Hematopoietic multipotent progenitor cell (in vitro differentiated cells): ENCODE measurements at places on chromosomes 2 and 18.
A peak's percentile ranks its signal among the peaks of the same experiment; 100 is the strongest.

- DNase-seq: no peak
Observed at GRCh38 chr18:79936641-79937040, 14.8 kb downstream of the SLC66A2 start.

GRCh38 chr2:80030135-80030534, 274.4 kb downstream of the LRRTM1 start:
- no peak for DNase-seq

DNA sequence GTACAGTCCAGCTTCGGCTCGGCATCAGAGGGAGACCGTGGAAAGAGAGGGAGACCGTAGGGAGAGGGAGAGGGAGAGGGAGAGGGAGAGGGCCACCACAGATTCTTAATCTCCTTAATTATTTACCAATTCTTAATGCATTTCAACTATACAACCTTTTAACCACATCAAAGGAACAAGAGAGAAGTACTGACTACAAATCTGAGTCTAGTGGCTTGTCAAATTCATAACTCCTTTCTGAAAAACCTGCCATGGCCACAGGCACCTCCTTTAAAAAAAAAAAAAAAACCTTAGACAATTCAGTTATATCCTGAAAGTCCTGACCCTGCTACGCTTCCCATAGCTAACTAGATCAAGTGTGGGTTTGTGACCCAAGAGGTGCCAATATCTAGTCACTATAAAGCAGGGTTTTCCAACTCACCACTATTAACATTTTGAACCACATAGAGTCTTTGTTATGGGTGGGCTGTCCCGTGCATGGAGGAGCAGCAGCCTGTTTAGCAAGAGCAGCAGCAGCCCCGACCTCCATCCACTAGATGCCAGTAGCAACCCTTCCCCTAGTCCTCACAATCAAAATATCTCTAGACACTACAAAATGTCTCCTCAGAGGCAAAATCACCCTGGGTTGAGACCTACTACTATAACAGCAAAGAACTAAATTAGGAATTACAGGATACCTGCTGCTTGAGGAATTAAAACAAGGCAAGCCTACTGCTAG, 6.8 kb downstream of the ESCO1 start:
- no peak for DNase-seq

GRCh38 chr18:62655520-62656219, 59.7 kb upstream of the PHLPP1 start:
- no peak for DNase-seq

GRCh38 chr18:9426753-9427152, 48.6 kb upstream of the RALBP1 start:
- DNase-seq: no peak

DNA sequence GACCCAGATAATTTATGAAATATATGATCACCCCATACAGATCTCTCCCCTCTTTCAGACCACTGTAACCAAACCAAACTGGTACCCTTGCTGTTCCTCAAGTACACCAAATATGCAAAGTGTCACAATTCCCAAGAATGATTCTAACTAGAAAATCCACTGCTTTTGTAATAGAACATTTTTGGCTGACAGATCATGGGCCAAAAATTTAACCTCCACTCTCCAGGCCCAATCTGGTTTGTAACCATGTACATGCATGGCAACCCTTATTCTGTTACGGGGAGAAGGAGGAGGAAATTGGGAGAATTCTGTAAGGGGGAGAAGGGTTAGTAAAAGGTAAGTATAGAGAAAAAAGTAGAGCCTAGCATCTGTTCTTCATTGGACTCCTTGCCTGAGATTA, 62.0 kb downstream of the IKZF2 start:
- DNase-seq: no peak

DNA sequence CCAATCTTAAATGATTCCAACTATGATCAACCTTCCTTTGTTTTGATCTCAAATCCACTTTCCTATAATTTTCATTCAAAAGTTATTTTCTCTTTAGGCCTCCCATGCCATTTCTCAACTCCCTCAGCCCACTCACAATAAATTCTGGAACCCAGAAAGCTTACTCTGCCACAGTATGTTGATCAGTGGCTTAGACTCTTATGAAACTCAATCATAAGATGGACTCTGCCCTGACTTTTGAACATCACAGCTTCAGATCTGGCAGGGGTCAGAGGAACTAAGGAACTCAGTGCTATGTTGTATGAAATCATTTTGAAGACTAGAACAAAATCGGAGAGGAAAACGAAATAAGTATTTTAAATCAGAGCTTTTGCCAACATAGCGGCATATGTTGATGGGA, 59.8 kb upstream of the LGALSL start:
- no peak for DNase-seq

- peak; percentile 22 for DNase-seq
Observed at GRCh38 chr2:186590759-186591505, 1.1 kb downstream of the ITGAV start.

- no peak for DNase-seq
Observed at GRCh38 chr18:79934311-79935097, 16.9 kb downstream of the SLC66A2 start.

DNA sequence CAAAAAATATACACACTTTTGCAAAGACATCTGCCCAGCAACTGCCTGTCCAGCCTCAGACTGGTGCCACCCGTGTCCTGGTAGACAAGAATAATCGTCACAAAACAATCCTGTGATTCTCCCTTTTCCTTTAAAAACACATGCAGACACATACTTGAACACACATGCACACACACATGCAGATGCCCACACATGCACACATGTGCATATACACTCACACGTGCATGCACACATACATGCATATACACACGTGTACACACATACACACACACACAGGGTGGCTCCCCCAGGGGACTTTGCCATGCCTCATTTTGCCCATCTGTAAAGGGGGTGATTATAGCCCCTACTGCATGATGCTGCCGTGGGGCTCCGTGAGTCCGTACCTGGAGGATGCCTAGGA, 24.9 kb upstream of the ALPP start:
- no peak for DNase-seq

DNA sequence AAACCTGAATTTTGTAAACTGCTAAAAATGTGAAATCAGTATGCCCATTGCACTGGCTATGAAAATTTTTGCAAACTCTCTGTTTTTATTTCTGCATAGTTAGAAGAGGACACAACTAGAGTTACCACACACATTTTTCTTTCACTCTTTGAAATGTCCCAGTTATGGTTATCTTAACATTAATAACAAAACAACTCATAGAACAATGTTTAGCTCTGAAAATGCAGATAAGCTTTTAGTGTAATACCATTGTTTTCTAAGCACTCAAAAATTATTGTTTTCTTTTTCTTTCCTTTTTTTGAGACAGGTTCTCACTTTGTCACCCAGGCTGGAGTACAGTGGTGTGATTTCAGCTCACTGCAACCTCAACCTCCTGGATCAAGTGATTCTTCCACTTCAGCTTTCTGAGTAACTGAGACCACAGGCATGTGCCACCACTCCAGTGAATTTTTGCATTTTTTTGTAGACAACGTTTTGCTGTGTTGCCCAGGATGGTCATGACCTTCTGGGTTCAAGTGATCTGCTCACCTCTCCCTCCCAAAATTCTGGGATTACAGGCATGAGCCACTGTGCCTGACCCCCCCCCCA, 1204.5 kb upstream of the ZEB2 start:
- no peak for DNase-seq

DNA sequence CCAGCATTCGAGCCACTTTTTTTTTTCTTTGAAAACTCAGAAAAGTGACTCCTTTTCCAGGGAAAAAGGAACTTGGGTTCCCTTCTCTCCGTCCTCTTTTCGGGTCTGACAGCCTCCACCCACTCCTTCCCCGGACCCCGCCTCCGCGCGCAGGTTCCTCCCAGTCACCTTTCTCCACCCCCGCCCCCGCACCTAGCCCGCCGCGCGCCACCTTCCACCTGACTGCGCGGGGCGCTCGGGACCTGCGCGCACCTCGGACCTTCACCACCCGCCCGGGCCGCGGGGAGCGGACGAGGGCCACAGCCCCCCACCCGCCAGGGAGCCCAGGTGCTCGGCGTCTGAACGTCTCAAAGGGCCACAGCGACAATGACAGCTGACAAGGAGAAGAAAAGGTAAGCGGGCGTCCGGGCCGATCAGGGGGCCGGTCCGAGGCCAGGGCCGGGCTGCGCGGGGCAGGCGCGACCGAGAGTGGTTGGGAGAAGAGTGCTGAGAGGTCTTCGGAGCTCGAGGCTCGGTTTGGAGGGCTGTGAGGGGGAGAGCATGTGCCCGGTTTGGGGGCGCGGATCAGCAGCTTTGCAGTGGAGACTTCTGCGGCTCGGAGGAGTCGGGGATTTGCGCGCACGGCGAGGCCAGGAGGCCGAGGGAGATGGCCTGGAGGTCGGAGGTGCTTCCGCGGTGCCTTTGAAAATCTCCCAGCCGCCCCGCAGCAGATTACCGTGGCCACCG, 502 bp downstream of the EPAS1 start:
- no peak for DNase-seq

- no peak for DNase-seq
Observed at GRCh38 chr2:30191819-30192271, 39.5 kb upstream of the LBH start.

- no peak for DNase-seq
Observed at GRCh38 chr18:43648002-43648401, 370.7 kb upstream of the SYT4 start.
